ENCODE measurements at places on chromosomes 6 and 20. TPM values are rescaled to one million over a fixed set of nuclear protein-coding genes. Genes with fewer than 3 reads are reported as not detected.

MOG gene
- total RNA-seq: not detected

DNA sequence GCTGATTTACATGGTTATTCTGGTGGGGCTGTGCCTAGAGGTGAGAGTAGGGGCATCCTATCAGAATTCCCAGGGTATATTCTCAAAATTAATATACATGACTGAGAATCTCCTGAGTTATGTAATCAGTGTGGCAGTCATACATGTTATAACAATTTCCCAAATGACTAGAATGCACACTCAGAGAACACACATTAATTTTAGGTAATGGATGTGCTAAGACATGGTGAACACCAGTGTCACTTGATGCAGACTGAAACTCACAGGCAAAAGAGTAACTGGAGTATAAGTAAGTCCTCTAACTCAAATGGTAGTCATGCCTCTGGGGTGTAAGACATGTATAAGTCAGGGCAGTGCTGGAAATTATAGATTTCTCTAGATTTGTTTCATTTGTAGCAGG lies 1198.4 kb upstream of the CITED2 start:
- DNase-seq: no peak

DNA sequence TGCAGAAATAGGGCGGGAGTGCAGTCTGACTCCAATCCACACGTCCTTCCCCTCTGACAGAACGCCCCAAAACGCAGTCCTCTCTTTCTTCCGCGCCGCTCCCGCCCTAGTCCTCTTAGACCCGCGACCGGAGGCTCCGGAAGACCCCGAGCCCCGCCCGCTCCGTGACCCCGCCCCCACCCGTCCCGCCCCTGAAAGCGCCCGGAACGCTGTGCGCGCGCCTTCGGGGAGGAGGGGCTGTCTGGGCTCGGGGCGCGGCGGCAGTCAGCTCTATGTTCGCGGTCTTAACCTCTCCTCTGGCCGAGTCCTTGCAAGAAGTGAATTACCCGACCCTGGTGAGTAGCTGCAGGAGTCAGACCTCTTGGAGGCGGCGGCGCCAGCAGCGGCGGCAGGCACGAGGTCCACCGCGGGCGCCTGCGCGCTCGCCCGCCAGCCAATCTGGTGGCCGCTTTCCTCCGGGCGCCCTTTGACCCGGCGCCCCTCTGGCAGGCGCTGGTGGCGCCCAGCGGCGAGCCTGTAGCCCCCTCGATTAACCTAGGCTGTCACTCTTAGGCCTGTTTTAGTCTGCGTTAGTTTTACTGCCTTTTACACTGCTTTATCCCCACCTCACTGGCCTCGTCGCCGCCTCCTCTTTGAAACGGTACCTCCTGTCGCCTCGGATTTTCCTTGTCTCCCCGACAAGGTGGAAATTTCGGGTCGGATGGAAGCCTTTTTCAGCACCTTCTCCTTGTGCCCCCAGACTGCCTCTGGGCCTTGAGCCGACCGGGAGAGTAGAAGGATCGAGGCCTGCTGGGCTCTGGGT lies at the start of gene MANEA:
Gene MANEA (plus strand): TSS at position 232 of the 802 bp plus-strand sequence. CDS start 8,905 bp downstream, outside the sequence.
- DNase-seq: peak; percentile 87

DNA sequence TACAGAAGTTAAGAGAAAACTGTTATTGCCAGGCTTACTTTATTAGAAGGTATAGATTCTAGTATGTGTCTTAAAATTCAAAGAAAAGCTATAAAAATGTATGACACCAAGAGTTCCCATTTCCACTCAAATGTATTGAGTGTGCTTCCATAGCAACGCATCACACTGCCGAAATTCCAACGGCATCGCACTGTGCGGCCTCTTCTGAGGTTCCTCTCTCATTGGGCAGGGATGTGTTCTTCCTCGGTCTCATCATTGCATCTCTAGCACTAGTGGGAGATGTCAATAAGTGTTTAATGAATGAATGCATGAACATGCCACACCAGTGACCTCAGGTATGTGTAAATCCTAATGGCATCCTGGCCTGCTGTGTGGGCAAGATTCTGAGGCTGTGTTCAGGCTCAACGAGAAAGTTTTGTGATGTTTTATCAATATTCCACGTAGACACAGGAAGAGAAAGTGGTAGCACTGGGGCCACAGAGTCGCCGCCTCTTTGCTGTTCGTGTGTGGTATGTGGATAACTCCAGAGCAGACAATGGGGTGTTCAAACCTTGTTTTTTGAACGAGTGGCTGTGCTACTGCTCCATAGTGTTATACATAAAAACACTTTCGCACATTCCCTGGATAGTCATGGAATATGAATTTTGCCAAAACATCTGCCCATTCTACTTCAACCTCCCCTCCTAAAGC lies 171.6 kb downstream of the ADGB start:
- DNase-seq: no peak

DNA sequence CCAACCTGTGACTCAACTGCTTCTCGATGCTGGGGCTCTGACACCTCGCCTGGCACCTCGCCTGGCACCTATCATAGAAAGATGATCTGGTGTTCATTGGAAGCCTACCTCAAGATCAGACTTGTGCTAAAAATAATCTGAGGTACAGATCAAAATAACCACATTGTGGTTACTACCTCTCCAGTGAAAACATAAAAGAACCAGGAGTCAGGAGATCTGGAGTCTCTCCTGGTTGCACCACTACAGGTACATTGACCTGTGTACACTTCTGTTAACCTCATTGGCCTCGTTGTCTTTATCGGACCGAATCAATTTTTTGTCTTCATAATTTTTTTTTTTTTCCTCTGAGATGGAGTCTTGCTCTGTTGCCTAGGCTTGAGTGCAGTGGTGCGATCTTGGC lies 695.9 kb downstream of the HDGFL1 start:
- DNase-seq: no peak

DNA sequence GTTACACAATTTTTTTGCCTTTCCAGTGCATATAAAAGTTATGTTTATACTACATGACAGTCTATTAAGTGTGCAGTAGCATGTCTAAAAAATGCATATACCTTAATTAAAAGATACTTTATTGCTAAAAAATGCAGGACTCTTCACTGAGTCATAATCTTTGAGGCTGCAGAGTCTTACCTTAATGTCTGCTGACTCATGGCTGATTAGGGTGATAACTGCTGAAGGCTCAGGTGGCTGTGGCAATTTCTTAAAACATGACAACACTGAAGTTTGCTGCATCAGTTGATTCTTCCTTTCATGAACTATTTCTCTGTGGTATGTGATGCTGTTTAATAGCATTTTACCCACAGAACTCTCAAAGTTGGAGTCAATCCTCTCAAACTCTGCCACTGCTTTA lies 19.1 kb downstream of the ZSCAN23 start:
- no peak for DNase-seq

CASS4 gene
- 1.2 TPM for total RNA-seq

STX11 gene
- total RNA-seq: 4.8 TPM

DNA sequence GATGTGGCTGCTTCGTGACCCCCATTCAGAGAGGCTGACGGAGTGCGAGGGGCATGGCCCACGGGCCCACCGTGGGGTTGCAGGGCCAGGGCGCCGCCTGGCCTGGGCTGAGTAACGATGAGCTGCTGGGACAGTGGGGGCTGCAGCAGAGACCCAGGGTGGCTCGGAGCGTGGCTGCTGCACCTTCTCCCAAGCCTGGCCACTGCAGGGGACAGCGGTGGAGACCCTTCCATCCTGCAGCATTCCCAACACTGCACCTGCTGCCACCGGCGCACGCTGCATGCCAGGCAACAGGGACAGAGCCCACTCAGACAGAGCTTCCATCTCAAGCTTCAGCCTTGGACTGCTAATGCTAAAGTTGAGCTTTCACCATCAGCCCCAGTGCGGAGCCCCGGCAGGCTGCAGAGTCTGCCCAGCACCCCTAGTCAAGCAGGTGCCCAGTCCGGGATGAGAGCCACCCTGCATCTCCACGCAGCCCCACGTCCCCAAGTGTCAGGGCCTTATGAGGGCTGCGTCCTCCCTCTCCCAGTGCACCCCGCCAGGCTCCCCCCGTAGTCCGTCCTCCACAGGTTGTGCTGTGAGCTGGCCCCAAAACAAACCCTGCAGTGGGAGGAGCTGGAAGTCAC lies 89.4 kb upstream of the AFDN start:
- no peak for DNase-seq

FAM83B gene
- not detected for total RNA-seq

SCRT2 gene
- not detected for total RNA-seq

GRCh38 chr6:34596798-34597197 lies 40.7 kb upstream of the SPDEF start:
- DNase-seq: no peak

DNA sequence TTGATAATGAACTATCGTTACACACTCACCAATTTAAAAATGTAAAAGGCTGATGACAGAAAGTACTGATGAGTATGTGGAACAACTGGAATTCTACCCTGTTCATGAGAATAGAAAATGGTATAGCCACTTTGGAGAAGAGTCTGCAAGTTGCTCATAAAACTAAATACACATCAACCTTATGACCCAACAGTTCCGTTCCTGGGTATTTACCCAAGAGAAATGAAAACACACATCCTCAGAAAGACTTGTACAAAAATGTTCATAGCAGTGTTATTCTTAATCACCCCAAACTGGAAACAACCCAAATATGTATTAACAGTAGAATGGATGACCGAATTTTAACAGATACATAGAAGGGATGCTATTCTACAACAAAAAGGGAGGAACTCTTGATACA lies 145.7 kb upstream of the LRFN2 start:
- DNase-seq: no peak

Measured in LHCN-M2 (cell line).